Activated effector memory CD4-positive, alpha-beta T cell treated with anti-CD3 and anti-CD28 coated beads, Interleukin-2, amount 50 U/mL, for 16 hours (primary cell): ENCODE measurements at places on chromosomes 4 and X.

GRCh38 chr4:56160636-56161035, 211.9 kb downstream of the CEP135 start:
- DNase-seq, result no peak

DNA sequence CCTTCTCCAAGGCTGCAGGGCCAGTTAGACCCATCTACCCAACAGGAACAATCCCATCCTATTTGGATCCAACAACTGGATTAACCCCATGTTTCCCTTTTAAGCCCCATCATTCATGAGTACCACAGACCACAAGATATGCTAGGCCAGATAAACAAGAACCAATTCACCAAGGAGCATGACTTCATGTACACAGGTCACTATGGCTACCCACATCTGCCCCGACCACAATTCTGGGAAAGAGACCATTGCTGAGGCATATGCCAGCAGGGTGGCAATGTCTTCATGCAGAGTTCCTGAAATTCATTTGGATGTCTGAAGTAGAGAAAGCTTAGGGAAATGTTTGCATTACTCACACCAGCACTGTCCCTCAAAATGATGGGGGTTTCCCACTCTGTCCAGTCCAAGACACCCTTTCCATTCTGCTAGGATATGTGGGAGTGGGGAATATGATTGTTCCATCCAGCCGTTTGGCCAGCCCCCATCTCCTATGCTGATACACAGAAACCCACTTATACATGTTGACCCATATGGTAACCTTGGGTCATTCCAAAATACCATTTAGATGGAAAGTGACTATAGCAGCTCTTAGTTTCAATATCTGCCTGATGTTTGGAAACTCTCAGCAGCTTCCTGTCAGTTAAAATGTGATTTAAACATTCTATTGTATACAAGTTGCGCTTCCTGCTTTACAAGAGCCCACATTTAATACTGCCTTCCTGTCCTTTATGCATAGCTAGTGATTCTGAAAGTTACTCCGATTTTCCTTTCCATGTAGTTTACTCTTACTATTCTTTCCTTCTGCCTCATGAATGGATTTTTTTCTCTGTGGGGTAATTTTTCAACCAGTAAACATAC, 129.0 kb downstream of the AMMECR1 start:
- no peak for DNase-seq

DNA sequence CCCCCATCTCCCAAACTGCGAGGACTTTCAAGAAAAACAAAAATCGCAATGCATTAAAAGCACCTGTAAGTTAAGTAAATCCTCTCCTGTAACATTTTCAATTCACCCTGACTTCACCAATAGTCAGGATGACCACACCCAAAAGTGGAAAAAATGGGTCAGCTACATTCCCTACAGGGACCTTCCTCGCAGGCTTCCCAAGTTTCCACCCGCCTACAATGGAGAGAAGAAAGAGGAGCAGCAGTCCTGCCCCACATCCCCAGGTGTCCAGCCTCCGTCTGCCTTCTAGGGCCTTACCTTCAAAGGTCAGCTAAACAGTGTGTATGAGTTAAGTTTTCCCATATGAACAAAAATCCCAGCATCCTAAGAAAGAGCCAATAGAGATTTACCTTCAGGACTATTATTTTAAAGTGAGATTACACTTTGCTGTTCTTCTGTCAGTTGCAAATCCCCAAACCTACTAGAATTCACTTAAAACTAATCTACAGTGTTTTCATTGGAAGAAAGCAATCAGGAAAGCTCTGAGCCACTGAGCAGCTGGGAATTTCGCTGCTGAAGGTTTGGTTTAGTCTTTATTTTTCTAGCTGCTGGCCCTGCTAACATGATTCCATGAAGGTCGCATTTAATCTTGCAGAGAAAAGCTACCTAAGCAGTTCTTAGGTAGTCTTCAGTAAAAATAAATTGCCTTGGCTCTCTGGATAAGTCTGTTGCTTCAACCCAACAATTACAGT, 12.5 kb downstream of the IRF2 start:
- DNase-seq, result no peak

DNA sequence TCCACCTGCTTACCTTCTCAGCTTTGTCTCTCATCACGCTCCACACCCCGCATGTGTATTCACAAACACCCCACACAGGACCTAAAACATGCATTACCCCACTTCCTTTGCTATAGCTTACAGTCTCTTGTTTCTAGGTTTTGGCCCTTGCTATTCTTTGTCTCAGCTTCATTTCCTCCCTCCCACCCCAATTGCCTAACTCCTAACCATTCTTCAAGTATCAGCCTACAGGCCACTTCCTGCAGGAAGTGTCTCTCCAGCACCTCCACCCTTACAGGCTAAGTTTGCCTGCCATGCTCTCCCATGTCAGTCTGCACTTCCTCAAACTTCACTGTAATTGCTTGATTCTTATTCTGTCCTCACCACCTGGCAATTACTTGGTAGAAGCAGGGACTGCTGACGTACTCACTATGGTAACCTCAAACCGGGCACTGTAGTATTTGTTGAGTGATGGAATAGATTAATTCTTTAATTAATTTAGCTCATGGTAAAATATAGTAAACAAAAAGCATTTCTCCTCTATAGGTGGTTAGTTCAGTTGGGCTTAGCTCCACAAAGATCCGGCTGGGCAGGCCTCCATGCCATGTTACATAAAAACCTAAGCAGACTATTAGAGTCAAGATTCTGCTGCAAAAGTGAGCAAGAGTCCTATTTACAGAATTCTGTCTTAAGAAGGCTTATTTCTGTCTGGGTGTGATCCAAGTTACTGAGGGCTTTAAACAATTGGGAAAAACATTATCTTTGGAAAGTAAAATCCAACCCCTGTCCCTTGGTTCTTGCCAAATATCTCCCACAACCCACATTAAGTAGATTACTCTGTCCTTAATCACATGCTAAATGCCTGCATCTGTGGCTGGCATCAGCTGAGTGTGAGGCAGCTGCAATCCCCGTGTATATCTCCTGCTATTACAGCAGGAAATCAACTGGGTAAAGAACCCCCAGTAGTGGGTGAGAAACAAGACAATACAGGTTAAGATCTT, 124.7 kb upstream of the CPEB2 start:
- no peak for DNase-seq

DNA sequence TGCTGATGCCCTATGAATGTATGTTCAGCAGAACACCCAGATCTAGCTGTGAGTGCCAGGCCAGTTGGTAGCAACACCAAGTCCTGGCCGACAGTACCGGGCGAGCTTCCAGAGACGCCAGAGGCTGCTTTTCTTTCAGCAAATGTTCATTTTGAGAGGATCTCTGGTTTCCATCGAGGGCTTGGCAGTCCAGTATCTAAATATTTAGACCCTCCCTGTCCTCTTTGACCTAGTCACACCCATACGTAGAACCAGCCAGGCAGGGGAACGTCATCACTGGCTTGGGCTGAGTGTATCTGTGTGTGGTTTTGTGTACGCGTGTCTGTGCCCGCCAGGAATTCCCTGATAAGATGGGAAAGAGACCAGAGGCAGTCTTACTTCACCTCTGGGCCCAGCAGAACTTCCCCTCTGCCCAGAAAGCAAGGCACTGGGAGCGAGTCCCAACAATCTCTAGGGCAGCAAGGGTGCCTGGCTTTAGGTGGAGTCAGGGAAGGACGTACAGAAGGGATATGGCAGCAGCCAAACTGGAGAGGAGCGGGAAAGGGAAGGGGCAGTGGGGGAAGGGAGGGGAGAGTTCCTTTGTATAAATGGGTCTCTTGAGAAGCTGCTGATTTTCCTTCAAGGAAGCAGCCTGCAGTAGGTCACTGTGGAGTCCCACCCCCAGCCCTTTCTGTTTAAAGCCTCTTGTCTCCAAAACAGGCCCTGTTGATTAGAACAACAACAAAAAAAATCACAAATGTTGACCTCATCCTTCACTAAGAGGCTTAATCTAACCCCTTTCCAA, 15.0 kb upstream of the ELF4 start:
- DNase-seq, result no peak
